ENCODE measurements at places on chromosomes 12 and 14.

DNA sequence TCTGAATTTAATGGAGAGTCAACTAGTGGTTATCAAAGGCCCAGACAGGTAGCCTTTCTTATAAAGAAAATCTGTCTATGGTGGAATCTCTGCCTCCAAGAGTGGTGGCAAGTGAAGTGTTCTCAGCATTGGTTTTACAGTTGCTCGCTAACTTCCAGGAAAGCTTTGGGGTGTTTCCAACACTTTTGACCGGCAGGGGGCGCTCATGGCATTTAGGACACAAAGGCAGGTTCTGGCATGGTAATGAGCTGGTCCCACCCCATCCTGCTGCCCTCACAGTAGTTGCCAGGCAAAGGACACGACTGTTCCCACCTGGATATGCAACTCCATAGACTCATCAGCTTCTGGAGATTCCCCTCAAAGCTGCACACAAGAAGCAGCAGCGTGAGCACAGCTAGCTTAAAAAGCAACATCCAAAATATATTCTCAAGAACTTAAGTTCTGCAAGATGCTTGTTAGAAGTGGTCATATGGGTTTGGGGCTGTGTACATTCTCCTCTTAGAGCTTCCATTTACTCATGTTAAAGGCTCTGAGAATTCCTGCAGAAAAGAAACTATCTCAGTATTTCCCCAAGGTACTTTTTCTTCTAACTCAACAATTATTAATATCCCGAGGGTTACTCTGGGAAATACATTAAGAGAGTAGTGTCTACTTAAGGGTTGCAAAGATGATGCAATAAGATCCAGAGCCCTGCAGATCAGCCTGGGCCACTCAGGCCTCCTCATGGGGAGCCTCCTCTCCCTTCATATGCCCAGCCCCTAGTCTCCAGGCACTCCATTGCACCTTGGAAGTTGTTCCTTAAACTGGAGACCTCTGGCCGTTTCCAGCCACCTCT lies 14.8 kb downstream of the PROX2 start:
- peak; percentile 88 for DNase-seq
- no peak overlapping the region for H3K27ac ChIP-seq
- H3K4me1 ChIP-seq, result peaks cover 19% of the 10 kb centered on the region
- H3K36me3 ChIP-seq, result no peaks in the 10 kb centered on the region

DNA sequence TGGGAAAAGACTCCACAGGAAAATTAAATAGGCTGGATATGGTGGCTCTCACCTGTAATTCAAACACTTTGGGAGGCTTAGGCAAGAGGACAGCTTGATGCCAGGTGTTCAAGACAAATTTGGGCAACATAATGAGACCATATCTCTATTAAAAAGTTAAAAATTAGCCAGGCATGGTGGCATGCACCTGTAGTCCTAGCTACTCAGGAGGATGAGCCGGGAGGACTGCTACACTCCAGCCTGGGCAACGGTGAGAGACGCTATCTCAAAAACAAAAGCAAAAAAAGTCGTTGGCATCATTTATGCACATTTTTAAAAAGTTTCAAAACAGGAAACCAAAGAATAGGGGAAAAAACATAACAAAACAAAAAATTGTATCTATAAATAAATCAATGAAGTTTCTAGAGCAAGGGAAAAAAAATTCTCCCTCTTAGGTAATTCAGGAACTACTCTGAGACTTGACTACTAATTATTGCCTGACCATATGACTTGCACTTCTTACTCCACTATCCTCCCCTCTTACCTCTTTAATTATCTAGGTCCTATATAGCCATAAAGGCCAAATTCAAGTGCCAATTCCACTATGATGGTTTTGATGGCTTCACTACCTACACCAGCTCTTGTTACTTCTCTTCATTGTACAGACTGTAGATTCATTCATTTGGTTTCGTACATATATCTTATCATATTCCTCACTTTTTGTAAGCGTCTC lies 1.6 kb downstream of the METTL3 start:
- H3K4me1 ChIP-seq, result peaks cover 23% of the 10 kb centered on the region
- no peak overlapping the region for H3K4me3 ChIP-seq
- H3K36me3 ChIP-seq, result peaks cover 17% of the 10 kb centered on the region
- DNase-seq, result no peak
- H3K27ac ChIP-seq, result no peak overlapping the region

DNA sequence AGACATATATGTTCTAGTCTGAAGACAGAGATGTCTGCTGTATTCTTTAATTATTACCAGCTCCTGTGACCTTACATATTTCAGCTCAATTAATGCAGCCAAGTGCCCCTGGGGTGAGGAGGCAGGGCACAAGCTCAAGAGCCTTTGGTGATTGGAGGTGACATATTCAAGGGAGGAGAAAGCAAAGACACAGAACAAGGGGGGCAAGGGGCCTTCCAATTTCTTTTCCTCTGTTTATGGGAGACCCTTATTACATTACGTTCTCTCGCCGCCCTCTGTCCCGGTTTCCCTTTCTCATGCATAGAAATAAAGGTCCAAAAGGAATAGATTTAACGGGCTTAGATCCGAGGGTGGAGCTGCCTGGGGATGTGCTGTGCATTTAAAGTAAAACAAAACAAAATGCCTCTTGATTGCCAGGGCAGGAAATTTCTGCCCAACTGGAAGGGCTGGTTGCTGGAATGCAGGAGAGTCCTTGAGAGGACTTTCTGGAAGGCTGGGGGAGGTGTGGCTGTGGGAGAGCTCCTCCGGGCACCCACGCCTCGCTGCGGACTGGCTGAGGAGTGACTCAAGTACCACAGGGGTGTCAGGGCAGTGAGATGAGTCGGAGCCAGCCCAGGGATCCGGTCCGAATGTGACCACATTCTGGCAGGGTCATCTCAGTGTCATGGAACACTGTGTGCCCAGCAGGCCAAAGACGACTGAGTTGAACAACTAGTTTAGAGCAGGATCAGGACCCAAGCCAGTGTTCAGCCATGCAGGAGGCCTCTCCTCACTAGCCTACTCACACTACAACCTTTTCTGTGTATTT lies 32.1 kb upstream of the GSG1 start:
- no peak overlapping the region for H3K27ac ChIP-seq
- no peak overlapping the region for H3K4me3 ChIP-seq
- no peak for DNase-seq

- H3K27me3 ChIP-seq, result no peaks in the 10 kb centered on the region
- H3K36me3 ChIP-seq, result no peaks in the 10 kb centered on the region
- H3K4me3 ChIP-seq, result no peak overlapping the region
- H3K27ac ChIP-seq, result no peak overlapping the region
These were observed 793.7 kb downstream of the RPS29 start for GRCh38 chr14:48792376-48793024.

DNA sequence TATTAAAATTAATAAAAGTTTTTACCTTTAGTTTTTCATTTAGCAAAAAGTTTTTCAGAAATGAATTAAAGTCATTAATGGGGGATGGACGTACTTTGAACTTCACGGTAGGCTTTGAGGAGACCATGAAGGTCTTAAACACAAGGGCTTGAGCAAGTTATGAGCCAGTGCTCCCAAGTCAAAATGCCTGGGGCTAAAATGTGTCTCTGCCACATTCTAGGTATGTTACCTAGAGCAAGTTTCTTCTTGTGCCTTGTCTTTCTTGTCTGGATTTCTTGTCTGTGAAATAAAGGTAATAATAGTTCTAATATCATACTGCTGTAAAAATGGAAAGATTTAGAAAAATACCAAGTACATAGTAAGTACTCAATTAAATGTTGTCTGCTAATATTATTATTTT lies 132.7 kb upstream of the USP15 start:
- H3K27ac ChIP-seq, result no peak overlapping the region
- no peak overlapping the region for H3K4me3 ChIP-seq
- no peak for DNase-seq
- no peaks in the 10 kb centered on the region for H3K4me1 ChIP-seq
- no peaks in the 10 kb centered on the region for H3K27me3 ChIP-seq

DNA sequence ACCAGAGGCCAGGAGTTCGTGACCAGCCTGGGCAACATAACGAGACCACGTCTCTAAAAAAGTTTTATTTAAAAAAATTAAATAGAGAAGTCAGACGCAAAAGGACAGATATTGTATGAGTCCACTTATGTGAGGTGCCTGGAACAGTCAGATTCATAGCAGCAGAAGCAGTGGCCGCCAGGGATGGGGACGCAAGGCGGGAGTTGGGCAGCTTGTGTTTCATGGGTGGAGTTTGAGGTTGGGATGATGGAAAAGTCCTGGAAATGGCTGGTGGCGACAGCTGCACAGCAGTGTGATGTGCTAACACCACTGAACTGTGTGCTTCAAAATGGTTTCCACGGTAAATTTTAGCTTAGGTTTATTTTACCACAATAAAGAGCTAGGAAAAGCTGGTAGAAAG lies 57.6 kb upstream of the DDX11 start:
- H3K36me3 ChIP-seq, result no peaks in the 10 kb centered on the region
- DNase-seq, result no peak
- H3K4me1 ChIP-seq, result no peaks in the 10 kb centered on the region
- no peak overlapping the region for H3K4me3 ChIP-seq
- no peak overlapping the region for H3K27ac ChIP-seq

DNA sequence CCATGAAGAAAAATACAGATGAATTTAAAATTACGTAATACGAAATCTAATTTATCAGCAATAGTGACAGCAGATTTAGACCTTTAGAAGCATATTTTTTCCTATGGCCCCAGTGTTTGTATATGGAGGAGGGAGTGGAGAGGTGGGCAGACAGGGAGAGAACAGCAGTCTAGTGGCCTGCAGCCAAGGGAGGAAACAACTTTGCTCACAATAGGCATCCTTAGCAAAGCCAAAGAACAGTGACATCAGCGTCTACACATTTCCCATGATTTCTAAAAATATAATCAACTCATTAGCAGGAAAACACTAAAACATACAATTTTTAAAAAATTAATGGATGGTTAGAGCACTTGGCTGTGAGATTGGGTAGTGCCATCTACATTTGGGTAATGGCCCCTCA lies 622.6 kb upstream of the ATP2B1 start:
- H3K36me3 ChIP-seq, result no peaks in the 10 kb centered on the region
- H3K27ac ChIP-seq, result no peak overlapping the region
- H3K27me3 ChIP-seq, result no peaks in the 10 kb centered on the region
- no peaks in the 10 kb centered on the region for H3K4me1 ChIP-seq
- DNase-seq, result no peak
- H3K4me3 ChIP-seq, result no peak overlapping the region

DNA sequence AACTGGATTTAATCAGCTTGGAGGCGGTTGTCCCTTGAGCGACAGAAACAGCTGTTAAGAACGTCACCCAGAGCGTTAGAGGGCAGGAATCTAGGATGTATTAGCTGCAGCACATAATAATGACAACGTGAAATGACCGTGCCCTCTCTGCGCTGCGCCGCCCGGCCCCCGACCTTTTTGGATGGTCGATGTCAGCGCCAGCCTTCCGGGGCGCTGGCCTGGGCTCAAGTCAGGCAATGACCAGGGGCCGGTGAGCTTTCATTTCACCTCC lies 427 bp upstream of the TMEM120B start:
- H3K27me3 ChIP-seq, result no peaks in the 10 kb centered on the region
- H3K36me3 ChIP-seq, result no peaks in the 10 kb centered on the region
- H3K4me1 ChIP-seq, result peaks cover 22% of the 10 kb centered on the region
- peak overlapping the region; percentile 48 for H3K27ac ChIP-seq
- H3K4me3 ChIP-seq, result peak overlapping the region; percentile 85
- no peak for DNase-seq

- H3K27ac ChIP-seq, result no peak overlapping the region
- no peaks in the 10 kb centered on the region for H3K36me3 ChIP-seq
- DNase-seq, result no peak
- H3K4me1 ChIP-seq, result no peaks in the 10 kb centered on the region
These were observed 430.0 kb downstream of the ETNK1 start for GRCh38 chr12:23055004-23055403.
